ENCODE measurements at places on chromosomes 1 and 21.

DNA sequence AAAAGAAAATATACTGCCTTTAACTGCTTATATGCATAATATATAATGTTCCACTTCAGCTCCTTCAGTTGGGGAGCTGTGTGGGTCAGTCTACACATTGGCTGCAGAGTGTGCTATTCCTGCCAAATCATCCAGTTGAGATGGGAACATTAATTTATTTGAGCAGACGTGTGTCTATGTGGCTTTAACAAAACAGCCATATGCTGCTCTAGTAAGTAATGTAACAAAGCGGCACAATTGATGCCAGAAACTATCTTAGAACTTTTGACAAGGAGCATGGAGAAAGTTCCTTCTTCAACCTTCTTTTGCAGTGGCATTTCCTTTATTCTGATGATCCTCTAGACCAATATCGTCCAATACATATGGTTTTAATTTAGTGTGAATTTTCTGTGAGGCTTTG lies 285.9 kb upstream of the C1orf87 start:
- no peaks in the 10 kb centered on the region for H3K27me3 ChIP-seq
- no peak overlapping the region for H3K4me3 ChIP-seq
- no peak overlapping the region for H3K27ac ChIP-seq
- DNase-seq = no peak

DNA sequence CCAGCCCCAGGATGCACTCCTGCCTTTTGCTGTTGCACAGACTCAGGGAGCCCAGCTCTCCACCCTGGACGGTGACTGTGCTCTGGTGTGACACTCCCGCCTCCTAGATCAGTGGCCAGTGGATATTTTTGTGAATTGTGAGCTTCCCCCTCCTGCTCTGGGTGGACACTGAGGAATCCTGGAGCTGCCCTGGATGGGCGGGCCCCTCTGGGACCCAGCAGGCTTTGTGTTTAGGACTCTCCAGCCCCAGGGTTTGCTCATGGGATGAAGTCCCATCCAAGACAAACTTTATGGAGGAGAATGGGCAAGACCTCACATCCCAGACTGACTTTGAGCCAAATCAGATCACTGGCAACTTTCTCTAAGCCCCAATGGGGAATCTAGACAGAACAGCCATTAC lies 16.1 kb downstream of the SLC6A9 start:
- peaks cover 2% of the 10 kb centered on the region for H3K4me1 ChIP-seq
- DNase-seq = no peak
- H3K36me3 ChIP-seq = no peaks in the 10 kb centered on the region
- H3K27me3 ChIP-seq = no peaks in the 10 kb centered on the region

DNA sequence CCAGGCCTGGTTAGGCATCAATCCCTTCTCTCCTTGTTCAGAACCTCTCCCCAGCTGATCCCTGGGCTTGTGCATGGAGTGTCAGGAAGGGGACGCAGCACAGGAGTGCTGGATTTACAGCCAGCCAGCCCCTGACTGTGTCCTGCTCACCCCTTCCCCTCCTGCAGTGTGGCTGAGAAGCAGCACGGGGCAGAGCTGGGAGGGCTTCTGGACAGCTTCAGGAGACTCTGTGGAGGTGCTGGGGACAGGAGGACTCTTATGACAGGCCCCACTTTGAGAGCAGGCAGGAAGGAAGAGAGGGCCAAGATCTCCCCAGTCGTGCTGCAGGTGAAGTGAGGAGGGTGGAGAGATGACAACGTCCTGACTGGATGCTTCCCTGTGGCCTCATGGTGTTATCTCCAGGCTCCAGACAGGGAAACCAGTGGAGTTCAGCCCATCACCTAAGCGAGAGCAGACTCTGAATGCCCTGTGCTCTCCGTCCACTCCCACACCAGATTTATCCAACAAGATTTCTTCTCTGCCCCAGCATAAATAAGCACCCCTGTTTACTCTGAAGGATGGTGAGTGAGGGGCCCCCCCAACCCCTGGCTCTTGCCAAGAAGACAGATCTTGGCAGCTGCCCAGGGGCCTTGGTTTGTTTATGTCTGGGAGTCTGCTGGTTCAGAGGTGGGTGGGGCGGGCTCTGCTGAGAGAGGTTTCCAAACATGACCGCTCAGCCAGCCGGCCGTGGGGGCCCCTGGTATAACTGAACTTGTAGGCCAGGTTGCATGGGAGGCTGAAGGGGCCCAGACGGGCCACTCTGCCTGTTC lies 21.3 kb downstream of the TMCC2 start:
- H3K4me3 ChIP-seq = no peak overlapping the region
- no peaks in the 10 kb centered on the region for H3K27me3 ChIP-seq
- no peak for DNase-seq
- H3K4me1 ChIP-seq = no peaks in the 10 kb centered on the region

- H3K36me3 ChIP-seq = no peaks in the 10 kb centered on the region
- H3K4me1 ChIP-seq = no peaks in the 10 kb centered on the region
- no peak overlapping the region for H3K27ac ChIP-seq
- no peaks in the 10 kb centered on the region for H3K27me3 ChIP-seq
- no peak for DNase-seq
- H3K4me3 ChIP-seq = no peak overlapping the region
These were observed 58.8 kb downstream of the KCNK1 start for GRCh38 chr1:233672732-233673131.

- no peaks in the 10 kb centered on the region for H3K27me3 ChIP-seq
- peaks cover 16% of the 10 kb centered on the region for H3K4me1 ChIP-seq
- no peaks in the 10 kb centered on the region for H3K36me3 ChIP-seq
These were observed 13.0 kb upstream of the CD48 start for GRCh38 chr1:160724465-160725242.

DNA sequence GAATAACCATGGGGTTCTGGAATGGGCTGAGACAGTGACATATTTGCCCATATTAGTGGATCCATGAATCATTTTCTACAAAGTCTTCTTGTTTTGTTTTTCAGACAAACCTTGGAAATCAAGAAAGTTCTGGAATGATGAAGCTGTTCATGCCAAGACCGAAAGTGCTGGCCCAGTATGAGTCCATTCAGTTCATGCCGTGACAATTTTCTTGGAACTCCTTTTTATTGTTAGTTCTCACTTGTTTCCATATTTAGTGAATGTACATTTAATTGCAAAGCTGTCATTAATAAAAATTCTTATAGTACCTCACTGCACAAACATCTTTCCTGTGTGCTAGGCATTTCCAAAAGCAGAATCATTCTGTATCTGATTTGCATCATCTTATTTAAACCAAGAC lies 100.6 kb upstream of the KCNJ15 start:
- no peak overlapping the region for H3K27ac ChIP-seq
- DNase-seq = no peak
- H3K4me1 ChIP-seq = no peaks in the 10 kb centered on the region
- H3K4me3 ChIP-seq = no peak overlapping the region
- H3K36me3 ChIP-seq = no peaks in the 10 kb centered on the region

- no peak for DNase-seq
- no peaks in the 10 kb centered on the region for H3K27me3 ChIP-seq
- peaks cover 40% of the 10 kb centered on the region for H3K4me1 ChIP-seq
- H3K27ac ChIP-seq = peak overlapping the region; percentile 92
- peak overlapping the region; percentile 66 for H3K4me3 ChIP-seq
These were observed 1.6 kb downstream of the CD53 start for GRCh38 chr1:110874324-110875215.

DNA sequence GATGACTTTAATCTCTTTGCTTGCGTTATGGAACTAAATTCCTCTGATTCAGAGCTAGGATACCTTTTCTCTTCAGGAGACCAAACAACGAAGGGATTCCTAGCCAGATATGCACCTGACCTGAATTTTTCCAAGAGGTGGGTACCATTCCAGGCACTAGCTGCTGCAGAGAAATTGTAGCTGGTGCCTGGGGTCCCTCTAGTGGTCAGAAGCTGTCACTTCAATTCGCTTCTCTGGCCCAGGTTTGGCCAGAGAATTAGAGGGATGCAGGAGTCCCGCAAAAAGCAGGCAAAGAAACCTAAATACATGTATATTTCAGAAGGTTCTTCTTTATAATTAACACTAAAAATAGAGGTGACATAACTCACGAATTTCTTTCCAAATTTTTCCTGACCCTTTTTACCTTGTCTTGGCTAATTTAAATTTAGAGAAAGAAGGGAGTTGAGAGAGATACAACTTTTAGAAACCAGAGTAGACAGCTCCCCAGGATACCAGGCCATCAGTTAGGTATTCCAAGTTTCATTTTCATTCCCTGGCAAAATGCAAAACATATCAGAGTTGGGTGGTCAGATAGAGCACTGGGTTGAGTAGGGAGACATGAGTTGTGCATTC lies 9.6 kb downstream of the ACKR1 start:
- no peak overlapping the region for H3K4me3 ChIP-seq
- H3K27me3 ChIP-seq = peaks cover 5% of the 10 kb centered on the region
- H3K4me1 ChIP-seq = no peaks in the 10 kb centered on the region
- DNase-seq = no peak

DNA sequence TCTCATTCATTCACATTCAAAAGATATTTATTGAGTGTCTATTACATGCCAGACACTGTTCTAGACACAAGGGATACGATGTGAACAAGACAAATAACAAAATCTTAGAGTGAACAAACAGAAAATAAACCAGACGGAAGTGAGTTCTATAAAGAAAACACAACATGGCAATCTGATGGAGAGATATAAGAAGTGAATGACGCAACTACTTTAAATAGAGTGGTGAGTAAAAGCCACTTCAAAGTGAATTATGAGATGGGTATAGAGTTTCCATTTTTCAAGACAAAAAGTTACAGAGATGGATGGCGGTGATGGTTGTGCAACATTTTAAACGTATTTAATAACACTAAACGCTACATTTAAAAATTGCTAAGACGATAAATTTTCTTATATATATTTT lies 75.4 kb downstream of the CEP170 start:
- no peak overlapping the region for H3K27ac ChIP-seq
- peak; percentile 10 for DNase-seq
- H3K4me3 ChIP-seq = no peak overlapping the region

GRCh38 chr1:27773826-27774445 lies 917 bp downstream of the STX12 start:
- peaks cover 22% of the 10 kb centered on the region for H3K4me1 ChIP-seq
- DNase-seq = no peak
- no peaks in the 10 kb centered on the region for H3K27me3 ChIP-seq
- peak overlapping the region; percentile 91 for H3K27ac ChIP-seq
- H3K4me3 ChIP-seq = peak overlapping the region; percentile 72

DNA sequence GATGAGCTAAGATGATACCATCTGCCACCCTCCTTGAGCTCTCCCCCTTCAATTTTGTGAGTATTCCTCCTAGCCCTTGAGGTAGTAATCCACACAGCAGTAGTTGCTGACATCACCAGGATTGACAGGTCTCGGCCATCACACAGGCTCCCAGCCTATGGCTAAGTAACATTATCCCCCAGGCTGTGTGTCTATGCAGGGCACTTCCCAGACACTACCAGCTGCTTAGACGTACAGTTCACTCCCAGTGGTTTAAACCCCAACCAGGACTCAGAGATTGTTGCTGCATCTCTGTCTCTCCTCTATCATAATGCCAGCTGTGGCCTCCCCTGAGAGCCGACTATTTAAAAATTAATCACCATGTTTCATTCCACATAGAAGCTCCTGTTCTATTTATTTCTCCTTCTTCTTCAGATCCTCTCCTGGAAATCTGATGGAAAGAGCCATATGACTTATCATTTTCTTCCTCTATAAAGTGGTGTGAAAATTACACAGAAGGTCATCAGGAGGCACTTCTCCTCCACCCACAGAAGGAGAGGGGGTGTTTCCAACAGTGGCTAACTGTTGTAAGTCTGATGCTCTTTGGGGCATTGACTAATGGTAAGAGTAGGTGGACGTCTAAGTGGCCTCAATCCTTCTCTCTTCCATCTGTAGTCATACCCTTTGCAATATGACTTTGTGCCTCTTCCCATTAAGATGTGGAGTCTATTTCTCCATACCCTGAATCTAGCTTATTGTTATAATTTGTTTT lies 396.3 kb downstream of the SETD4 start:
- no peak overlapping the region for H3K4me3 ChIP-seq
- H3K27ac ChIP-seq = no peak overlapping the region
- DNase-seq = no peak
- no peaks in the 10 kb centered on the region for H3K27me3 ChIP-seq

- DNase-seq = no peak
- H3K36me3 ChIP-seq = no peaks in the 10 kb centered on the region
- H3K27me3 ChIP-seq = no peaks in the 10 kb centered on the region
- H3K4me1 ChIP-seq = no peaks in the 10 kb centered on the region
- H3K4me3 ChIP-seq = no peak overlapping the region
These were observed 291.1 kb upstream of the ADGRL2 start for GRCh38 chr1:81509594-81509993.

DNA sequence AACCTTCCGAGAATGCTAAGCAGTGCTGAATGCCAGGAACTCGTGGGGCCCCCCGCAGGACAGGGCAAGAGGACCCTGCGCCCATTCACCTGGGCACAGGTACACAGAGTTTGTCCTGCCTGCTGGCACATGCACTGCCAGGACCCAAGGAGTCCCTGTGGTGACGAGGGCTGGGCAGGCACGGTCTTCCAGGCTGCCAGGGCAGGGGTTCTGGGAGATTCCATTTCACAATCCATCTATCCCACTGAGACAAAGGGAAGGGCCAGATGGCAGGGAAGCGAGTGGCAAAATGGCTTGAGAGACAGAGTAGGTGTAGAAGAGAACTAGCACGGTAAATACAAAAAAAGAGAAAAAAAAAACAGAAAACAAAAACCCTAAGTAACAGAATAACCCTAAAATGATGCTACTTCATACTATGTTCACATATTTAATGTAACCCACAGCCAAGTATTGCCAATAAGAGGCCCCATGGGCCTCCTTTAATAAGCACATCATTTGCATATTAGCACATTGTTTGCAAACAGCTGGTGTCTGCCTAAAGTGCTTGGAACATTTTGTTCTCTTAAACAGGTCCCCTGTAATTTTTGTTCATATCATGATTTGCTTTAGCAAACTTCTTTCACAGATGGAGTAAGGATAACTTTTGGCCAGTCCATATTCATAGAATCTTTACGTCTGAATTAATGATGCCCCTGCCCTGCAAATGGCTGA lies 83.8 kb downstream of the STUM start:
- H3K27ac ChIP-seq = no peak overlapping the region
- peaks cover 50% of the 10 kb centered on the region for H3K4me1 ChIP-seq
- DNase-seq = no peak
- H3K36me3 ChIP-seq = peaks cover 60% of the 10 kb centered on the region
- no peaks in the 10 kb centered on the region for H3K27me3 ChIP-seq

- peaks cover 26% of the 10 kb centered on the region for H3K4me1 ChIP-seq
- H3K27ac ChIP-seq = peak overlapping the region; percentile 84
- H3K27me3 ChIP-seq = no peaks in the 10 kb centered on the region
- H3K4me3 ChIP-seq = peak overlapping the region; percentile 88
- H3K36me3 ChIP-seq = peaks cover 19% of the 10 kb centered on the region
These were observed 789 bp downstream of the BTF3L4 start for GRCh38 chr1:52056937-52057231.
